NCI-H1436 (cell line): ENCODE measurements at places on chromosomes 3 and 15.

- DNase-seq: no peak
Observed at GRCh38 chr15:59894835-59895234, 109.3 kb upstream of the FOXB1 start.

GRCh38 chr3:33438284-33438668 lies 1.9 kb downstream of the UBP1 start:
- DNase-seq: no peak

- DNase-seq: no peak
Observed at GRCh38 chr3:122697952-122698620, 17.4 kb downstream of the PARP14 start.

- no peak for DNase-seq
Observed at GRCh38 chr15:65377976-65378366, at the start of gene IGDCC3. IGDCC3 (minus strand) TSS chr15:65378002; CDS start chr15:65377788, 214 bp downstream.

- DNase-seq: no peak
Observed at GRCh38 chr3:82506204-82506603, 744.8 kb upstream of the GBE1 start.

DNA sequence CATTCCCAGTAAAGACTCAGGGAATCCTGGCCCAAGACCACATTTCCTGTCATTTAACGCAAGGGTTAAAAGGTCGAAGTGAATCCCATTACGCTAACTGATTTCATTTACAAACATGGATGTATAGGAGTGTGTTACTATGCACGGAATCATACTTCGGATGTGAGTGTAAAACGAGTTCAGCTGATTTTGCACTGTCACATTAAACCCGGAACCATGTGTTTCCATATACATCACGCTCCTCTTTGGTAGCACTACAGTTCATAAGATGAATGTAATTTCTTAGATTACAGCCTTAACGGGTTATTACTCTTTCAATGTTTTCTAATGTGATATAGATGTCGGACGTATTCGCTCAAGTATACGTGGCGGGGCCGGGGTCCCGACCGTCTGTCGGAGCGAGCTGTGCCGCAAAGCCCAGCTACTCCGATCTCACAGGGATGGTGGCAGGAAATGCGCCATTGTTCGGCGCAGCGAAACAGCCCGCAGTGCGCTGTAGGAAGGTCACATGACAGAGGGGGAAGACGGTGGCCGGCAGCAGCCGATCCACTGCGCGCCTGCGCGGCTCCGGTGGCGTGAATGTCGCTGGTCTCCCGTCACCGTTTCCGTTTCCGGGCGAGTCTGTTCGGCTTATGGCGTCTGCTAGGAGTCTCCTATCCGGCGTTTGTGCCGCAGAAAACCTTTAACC lies 97.3 kb downstream of the NPAP1 start:
- no peak for DNase-seq

DNA sequence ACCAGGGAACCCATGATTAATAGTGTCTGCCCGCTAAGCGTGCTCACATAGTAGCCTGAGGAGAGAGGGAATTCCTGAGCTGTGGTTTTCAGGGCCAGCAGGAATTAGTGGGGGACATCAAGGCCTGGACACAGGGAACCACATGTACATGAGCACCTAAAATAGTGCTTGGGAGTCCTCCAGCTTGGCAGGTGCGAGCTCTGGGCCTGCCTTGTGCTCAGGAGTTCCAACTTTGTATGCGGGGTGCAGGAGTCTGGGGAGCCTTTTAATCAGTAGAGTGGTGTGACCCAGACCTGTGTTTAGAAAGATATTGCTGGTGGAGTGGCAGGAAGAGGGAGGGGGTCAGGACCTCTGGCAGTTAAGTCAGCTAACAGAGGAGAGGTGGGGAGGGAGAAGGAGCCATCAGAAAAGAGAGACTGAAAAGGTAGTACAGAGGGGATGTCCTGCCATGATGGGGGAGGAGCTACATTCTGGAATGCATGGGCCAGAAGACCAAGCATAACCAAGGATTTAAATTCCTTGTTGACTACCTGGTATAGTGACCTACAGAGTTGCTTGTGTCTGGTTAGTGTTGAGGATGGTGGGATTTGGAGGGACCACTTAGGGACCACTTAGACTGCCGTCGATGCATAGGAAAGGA lies 1.9 kb downstream of the DAG1 start:
- DNase-seq: no peak

DNA sequence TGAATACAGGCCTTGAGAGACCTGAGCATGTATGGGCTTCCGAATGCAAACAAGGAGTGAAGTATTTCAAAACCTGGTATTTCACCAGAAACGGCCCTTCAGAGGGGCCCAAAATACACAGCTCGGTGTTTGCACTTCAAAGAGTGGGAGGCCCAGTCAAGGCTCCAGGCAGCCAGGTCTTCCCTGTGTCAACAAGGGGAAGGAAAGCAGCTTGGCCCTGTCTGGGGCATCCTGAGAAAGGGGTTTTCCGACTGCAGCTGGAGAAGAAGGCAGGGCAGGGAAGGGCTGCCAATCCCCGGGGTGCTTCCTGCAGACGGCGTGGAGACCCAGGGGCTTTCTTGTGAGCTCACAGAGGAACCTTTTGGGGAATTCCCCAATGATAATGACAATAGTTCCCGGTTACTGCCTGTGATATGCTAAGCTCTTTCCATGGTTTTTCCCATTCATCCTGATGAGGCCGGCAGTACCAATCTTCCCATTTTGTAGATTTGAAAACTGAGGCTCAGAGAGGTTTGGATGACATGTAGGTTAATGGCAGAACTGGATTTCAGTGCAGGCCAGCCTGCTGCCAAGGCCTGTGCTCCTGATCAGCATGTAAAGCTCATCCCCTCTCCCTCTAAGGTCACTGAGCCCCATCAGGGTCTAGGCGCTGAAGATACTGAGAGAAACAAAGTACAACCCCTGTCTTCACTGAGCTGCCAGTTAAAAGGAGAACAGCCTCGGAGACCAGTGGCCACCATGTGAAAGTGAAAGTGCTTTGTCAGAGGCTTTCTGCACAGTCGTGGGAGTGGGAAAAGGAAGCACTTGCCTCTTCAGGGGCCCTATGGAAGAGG lies 43.0 kb upstream of the TLE3 start:
- DNase-seq: no peak

DNA sequence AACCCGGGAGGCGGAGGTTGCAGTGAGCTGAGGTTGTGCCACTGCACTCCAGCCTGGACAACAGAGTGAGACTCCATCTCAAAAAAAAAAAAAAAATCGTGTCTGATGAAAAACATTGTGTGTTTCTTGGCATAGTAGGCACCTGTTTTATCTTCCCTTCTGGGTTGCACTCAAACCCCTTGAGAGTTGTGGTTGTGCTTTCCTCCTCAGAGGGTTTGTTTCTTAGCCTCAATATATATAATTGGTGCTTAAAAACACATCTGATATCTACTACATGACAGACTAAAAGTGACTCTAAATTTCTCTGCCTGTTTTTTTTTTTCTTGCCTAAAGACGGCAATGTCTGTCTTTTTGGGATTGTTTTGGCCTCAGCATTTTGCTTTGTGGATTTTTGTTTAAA lies 7.6 kb downstream of the NR1D2 start:
- no peak for DNase-seq

DNA sequence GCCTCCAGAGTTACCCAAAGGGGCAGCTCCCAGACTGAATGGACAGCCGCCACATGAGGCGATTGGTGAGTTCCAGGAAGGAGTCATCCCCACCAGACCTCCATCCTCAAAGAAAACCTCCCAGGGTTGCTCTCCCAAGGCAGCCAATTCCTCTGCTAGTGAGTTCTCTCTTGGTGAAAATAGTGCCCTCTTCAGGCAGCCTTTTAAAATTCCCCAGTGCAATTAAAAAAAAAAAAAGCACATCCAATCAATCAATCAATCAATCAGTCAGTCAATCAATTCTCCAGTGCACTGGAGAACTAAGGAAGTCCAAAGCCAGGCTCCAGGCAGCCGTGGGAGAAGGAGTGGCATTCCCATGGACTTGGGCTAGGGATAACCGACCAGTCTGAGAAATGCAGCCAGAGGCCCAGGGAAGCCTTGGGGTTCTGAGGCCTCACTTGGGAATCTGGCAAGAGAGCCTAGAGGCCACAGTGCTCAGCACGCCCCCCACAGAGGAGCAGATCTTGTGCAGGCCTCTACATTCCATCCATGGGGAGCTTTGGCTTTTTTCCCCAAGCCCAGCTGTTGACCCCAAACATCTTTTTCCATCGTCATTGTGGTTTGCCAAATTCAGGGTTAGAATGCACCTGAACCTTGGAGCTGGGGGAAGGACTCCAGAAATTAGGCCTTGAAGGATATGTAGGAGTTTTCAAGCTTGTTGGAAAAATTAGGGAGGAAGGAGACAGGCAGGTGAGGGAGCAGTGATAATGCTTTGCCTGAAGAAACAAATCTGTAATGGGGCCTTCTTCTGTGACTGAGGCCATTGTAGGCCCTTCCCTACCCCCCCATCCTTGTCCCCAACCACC lies 4.8 kb downstream of the PAQR5 start:
- no peak for DNase-seq

- no peak for DNase-seq
Observed at GRCh38 chr15:87781959-87782625, 474.4 kb downstream of the NTRK3 start.

- DNase-seq: no peak
Observed at GRCh38 chr3:30350011-30350410, 256.4 kb upstream of the TGFBR2 start.

DNA sequence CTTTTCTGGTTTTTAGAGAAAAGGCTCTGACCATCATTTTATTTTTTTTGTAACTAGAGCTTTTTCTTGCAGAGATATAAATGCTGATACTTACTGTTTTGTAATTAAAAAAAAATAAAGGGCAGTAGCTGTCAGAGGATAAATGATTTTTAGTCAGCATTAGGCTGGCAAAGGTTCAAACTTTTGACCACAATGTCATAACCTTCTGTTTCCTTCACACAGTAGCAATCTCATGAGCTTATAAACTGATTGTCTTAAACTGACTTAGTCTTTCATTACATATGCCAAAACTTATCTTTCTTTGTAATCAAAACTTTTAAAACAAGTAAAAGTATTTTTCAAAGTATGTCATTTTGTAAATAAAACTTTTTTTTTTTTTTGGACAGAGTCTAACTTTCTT lies 841.9 kb downstream of the OTOL1 start:
- DNase-seq: no peak

GRCh38 chr3:182413061-182413460 lies 380.2 kb upstream of the ATP11B start:
- DNase-seq: no peak

GRCh38 chr15:32028921-32029320 lies 1.4 kb upstream of the CHRNA7 start:
- no peak for DNase-seq

DNA sequence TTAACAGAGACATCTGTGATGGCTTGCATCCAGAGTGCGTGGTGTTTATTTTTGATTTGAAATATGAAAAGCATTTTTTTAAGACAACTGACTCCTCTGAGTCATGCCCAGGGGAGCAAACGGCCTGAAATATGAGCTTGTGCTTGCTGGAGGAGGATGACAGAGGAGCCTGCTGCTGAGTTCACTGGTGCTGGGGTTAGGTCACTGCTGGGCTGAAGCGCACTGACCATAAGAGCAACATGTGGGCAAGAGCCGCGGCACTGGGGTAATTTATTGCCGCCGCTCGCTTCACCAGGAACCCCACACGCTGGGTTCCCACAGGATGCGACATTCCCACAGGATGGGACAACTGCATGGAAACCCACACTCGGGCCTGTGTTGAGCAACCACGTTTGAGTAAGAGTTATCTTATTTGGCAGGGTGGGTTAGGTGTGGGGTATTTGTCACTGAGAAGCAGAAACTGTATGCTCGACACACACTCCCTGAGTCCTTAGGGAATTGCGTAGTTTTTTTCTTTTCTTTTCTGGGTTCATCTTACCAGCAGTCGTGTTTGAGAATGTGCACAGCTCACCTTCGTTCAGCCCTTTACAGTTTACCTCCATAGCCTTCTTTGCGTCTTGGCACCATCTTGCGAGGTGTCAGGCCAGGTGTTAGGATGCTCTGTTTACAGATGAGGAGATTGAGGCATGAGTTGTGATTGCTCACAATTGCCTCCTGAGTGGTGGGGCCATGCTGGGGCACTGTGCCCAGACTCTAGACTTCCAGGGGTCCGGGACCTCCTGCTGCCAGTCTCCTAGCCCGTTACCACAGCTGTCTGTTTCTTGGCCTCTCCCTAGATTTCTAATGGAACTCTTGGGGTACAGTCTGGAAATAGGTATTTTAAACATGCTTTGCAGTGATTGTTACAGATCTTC lies 60.4 kb downstream of the SMAD3 start:
- no peak for DNase-seq

GRCh38 chr15:43232289-43232874 lies 11.6 kb upstream of the EPB42 start:
- DNase-seq: no peak

- no peak for DNase-seq
Observed at GRCh38 chr3:116040152-116040551, 405.1 kb downstream of the LSAMP start.

GRCh38 chr3:195907934-195908693 lies at the start of gene TNK2:
TNK2 (minus strand) TSS chr3:195908551; CDS start chr3:195888588, 19,963 bp downstream.
- peak; percentile 50 for DNase-seq

DNA sequence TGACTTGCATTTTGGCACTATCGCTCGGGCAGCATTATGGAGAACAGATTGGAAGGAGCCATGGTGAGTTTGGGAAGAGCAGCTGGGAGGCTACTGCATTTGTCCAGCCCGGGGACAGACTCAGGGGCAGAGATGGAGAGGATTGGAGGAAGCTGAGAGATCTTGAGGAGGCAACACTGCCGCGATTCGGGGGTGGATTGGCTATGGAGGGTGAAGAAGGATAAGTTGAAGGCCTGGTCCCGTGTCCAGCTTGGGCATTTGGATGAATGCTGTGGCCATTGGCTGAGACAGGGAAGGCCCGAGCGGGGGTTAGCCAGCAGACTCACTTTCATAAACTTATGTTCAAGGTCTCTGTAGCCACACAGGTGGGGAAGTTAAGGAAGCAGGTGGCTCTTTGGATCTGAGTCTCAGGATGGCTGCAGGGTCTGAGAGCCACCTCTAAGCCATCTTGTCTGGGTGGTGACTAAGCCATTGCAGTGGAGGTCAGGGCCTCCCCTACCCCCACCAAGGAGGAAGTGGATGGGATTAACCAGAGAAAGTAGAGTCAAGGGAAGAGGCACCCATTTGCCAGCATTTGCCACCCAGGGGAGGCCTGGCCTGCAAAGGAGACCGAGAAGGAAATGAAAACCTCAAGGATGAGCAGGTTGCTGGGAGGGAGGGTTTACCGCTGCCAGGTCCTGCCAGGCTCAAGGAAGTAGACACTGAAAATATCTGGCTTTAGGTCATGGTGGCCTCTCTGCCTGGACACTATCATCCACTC lies 144.0 kb upstream of the TLE3 start:
- no peak for DNase-seq

- no peak for DNase-seq
Observed at GRCh38 chr3:139679220-139679775, 1.5 kb upstream of the NMNAT3 start.

DNA sequence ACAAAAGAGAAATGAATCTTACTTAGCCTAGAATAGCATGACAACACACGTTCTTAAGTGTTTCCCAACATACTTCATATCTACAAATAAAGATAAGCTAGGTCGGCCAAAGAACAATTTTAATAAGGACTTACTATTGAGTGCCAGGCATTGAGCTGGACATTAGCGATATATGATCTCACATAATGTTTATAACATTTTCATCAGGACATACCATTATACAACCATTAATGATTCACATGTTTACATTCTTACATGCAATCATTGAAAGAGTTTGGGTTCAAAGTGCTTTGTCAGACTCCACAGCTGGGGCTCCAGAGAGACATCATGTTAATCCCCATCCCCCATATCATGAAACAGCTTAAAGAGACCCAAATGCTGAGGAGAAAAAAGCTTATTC lies 189.0 kb downstream of the STT3B start:
- DNase-seq: no peak
